D721Med (cell line): ENCODE measurements at places on chromosomes 3 and 15.

GRCh38 chr3:6532101-6532500 lies 328.8 kb upstream of the GRM7 start:
- DNase-seq = no peak

GRCh38 chr3:142998439-142998838 lies 2.9 kb upstream of the U2SURP start:
- no peak for DNase-seq

DNA sequence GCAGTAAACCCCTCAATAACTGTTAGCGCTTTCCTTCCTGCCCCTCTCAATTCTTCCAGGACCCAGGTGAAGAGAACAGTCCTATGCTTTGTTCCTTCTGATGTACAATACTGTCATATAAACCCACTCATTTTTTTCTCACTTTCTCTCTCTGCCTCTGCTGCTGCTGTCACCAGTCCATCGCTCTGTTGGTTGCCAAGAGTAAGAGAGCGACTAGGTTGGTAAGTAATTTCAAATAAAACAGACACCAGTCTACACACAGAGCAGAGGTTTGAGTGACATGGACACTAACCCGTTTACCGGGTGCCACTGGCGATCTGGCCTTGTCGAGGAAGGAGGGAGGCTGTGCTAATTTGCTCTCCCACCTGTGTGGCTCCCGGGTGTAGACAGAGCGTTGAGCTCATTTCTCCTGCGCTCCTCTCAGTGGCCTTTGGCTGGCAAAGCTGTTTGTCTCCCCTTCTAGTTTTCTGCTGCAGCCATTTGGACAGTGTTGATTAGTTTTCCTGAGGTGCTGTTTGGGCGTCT lies 215.4 kb downstream of the THSD4 start:
- no peak for DNase-seq

GRCh38 chr3:9195390-9195789 lies 54.1 kb downstream of the SRGAP3 start:
- no peak for DNase-seq

DNA sequence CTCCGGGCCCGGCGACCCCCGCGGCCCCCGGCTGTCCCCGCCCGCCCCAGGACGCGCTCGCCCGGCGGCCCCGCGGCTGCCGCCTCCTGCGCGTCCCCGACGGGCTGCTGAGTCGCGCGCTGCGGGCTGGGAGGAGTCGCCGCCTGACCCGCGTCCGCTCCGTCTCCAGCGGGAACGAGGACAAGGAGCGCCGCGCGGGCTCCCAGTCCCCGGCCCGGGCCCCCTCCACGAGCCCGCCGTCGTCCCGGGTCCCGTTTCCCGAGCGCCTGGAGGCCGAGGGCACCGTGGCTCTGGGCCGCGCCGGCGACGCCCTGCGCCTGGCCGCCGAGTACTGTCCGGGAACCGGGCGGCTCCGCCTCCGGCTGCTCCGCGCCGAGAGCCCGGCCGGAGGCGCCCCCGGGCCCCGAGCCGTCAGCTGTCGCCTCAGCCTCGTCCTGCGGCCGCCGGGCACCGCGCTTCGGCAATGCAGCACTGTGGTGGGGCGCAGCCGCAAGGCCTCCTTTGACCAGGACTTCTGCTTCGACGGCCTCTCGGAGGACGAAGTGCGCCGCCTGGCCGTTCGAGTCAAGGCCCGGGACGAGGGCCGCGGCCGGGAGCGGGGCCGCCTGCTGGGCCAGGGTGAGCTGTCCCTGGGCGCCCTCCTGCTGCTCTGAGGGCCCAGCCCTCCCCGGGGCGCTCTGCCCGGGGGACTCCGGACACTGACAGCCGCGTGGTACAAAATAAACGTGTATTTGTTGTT lies 1.5 kb downstream of the C2CD4A start:
- no peak for DNase-seq

DNA sequence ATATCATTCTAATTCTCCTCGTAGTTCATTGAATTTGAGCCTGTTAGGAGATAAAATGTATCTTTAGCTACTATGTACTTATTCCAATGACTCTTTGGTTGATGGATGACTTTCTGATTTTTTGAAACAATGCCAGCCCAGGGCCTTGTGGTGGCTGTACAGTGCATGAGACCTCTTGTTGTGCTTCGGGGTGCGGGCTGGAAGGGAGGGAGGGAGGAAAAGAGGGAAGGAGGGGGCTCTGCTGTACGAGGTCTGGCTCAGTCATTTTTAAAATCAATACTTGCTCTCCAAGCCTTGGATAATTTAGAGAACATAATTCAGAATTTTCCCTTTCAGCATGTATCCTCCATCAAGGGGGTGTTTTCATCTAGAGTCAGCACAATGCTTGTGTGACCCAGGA lies 399.7 kb upstream of the ONECUT1 start:
- no peak for DNase-seq

DNA sequence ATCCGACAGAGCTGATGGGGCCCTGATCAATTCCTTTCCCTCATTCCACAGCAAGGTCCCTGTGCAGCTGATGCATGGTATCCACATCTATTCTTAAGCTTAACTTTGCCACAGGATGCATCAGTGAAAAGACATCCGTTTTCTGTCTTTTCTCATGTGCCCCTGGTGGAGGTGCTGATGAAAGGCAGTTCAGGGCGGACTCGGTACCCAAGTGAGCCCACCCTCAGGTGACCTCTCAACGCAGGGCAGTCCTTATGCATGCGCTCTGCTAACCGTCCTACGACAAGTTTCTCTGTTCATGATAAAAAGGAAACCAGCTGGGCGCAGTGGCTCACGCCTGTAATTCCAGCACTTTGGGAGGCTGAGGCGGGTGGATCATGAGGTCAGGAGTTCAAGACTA lies 251.4 kb downstream of the ADAMTS17 start:
- no peak for DNase-seq

DNA sequence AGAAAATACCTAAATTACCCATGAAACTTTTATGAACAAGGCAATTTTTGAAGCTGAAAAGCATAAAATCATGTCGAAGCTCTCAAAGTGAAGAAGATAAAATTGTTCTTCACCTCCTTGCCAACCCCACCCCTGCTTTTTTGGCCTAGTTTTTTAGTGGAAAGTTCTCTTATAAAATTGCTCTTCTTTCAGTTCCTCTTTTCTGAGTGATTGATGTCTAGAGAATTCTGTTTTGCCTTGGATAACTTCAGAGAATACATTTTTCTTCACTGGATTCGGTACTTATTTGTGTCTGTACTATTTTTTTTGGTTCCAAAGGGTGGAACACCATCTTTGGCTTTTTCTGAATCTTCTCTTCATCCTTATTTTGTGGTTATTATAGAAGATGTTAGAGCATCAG lies 25.0 kb upstream of the PYDC2 start:
- no peak for DNase-seq

DNA sequence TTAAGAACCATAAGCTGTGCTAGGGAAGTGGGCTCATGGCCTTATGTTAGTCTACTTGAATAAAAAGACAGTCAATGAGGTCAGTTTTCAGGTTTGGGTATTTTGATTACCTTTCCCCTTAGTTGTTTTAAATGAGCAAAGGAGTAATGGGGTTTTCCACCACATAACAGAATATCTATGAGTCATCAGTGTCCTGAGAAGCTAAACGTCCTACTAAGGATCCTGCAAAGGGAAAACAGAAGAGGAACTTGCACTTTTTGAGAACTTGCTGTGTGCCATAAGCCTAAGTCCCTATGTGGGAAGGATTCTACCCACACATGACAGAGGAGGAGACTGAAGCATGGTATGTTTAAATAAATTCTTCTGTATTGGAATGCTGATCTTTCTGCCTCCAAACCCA lies 292.8 kb upstream of the TMC3 start:
- no peak for DNase-seq

- DNase-seq = no peak
These were observed 94.9 kb downstream of the ST6GAL1 start for GRCh38 chr3:187025254-187025655.

GRCh38 chr3:157312376-157312745 lies 124.3 kb upstream of the PTX3 start:
- no peak for DNase-seq

DNA sequence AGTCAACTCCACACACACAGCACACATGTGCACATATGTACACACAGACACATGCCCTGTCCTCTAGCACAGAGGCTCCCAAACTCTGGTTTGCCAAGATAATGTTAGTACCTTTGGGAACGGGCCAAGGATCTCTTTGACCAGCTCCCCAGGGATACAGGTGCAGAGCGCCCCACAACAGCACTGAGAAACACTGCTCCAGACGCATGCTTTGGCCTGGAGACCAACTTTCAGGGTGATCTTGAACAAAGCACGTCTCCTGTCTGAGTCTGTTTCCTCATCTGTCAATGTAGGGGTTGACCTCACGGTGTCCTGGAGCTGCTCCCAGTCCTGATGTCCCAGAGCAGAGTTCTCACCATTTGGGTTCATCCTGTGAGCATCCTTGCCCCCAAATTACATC lies 15.9 kb upstream of the SKOR1 start:
- no peak for DNase-seq

DNA sequence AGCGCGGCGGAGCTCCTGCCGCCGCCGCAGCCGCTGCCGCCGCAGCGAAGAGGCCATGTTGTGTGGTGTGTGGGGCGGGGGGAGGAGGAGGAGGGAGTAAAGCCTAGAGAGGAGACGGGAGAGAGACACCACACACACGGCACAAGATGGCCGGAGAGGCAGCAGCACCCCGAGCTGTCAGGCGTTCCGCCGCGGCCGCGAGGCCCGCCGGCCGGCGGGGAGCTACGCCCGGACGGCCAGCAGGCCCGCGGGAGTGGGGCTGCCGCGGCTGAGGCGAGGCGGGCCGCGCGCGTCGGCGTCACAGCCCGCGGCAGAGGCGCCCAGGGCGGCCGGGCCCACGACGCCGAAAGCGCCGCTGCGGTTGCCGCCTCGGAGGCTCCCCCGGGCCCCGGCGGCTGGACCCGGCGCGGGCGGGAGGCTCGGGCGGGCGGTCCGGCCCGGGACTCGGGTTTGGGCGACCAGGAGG lies 17.4 kb upstream of the CHD2 start:
- no peak for DNase-seq

DNA sequence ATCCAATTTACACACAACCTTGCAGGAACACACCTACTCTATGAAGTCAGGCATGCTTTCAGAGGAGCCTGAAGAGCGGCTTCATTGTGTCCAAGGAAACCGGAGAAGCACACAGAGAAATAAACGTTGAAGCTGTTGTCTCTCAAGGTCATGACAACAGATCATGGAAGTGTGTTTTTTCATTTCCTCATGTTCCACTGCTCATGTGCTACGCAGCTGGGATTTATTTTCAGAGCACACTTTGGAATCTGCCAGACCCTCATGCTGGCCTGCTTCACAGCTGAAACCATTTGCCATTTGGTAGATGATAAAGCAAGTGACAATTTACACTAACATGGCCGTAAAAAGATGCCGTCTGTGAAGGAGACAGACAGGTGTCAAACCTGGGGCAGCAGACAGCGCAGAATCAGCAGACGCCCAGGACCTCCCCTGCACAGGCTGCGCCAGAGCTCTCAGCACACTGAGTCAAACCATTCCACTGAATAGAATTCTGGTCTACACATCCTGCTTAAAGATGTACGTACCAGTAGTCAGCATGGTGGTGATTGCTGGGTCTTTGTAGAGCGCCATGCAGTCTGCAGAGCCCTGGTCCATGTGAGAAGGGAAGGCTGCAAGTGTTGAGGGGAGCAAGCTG lies 99.3 kb downstream of the ARNT2 start:
- no peak for DNase-seq

- no peak for DNase-seq
These were observed 464.3 kb upstream of the WNT5A start for GRCh38 chr3:55951388-55951787.

DNA sequence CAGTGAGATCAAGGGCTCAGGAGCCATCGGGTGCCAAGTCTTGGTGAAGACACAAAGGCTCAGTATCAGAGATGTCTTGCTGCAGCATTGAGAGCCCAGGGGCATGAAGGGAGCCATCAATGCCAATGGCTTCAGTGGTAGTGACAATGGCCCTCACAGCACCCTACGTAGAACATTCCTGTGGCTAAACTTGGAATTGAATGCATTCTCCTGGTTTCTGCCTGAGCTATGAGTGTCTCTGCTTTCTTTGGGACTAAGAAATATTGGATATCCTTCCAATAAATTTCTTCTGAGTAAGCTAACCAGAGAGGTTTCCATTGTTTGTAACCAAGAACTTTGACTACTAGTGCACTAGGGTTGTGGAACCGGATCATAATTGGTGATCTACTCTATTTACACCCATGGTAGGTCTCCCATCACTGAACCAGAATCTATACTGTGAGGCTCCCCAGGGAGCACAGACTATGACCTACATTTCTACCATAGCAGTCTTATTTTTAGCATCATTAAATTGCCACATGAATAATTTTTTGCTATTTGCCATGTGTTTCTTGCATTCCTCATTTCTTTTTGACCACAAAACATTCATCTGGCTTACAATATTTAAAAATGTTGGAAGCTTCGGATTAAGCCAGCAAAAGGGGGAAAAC lies 31.6 kb upstream of the PDZRN3 start:
- DNase-seq = no peak

DNA sequence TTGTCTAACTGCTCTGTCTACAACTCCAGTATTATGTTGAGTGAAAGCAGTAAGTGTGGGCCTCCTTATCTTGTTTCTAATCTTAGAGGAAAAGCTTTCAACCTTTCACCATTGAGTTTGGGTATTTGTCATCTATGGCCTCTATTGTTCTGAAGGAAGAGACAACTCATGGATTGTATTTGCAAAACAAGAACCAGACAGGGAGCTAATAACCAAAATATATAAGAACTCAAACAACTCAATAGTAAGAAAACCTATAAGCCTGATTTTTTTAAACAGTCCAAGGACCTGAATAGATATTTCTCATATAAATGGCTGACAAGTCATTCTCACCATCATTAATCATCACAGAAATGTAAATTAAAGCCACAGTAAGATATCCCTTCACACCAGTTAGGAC lies 113.0 kb downstream of the TAFA4 start:
- DNase-seq = no peak

GRCh38 chr3:16916840-16917239 lies 32.1 kb downstream of the PLCL2 start:
- no peak for DNase-seq

DNA sequence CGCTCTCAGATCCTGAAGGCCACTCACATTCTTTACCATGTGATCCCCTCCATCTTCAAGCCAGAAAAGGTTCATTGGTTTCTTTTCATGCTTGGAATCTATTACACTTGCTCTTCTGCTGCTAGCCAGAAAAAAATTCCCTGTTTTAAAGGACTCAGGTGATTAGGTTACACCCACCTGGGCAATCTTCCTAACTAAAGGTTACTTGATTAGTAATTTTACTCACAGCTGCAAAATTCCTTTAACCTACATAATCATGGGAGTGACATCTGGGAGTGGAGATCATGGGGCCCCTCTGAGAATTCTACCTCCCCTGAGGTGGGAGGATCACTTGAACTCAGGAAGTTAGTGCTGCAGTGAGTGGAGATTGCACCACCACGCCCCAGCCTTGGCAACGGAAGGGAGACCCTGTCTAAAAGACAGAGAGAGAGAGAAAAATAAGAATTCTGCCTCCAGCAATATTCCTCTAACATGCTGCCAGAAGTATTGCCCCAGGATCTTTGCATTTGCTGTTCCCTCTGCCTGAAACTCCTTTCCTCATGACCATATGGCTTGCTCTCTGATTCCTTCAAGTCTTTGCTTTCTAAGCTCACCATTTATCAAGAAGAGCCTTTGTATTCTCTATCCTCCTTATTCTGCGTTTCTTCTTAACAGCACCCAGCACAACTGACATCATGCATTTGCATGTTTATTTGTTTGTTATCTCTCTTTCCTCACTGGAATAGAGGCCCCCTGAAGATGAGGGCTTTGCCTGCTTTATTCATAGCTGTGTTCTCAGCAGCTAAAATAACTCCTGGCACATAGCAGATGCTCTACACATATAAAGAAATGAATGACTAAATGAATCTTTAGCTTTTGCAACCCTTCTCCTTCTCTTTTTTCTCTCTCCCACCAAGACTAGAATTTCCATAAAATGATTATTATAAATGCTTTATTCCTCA lies 68.2 kb downstream of the EDEM1 start:
- DNase-seq = no peak
